ENCODE measurements at places on chromosomes 1 and 21.

GRCh38 chr1:19618428-19618827 lies 25.7 kb upstream of the NBL1 start:
- no peak for DNase-seq

GRCh38 chr21:25952306-25952705 lies 217.5 kb downstream of the GABPA start:
- no peak for DNase-seq

DNA sequence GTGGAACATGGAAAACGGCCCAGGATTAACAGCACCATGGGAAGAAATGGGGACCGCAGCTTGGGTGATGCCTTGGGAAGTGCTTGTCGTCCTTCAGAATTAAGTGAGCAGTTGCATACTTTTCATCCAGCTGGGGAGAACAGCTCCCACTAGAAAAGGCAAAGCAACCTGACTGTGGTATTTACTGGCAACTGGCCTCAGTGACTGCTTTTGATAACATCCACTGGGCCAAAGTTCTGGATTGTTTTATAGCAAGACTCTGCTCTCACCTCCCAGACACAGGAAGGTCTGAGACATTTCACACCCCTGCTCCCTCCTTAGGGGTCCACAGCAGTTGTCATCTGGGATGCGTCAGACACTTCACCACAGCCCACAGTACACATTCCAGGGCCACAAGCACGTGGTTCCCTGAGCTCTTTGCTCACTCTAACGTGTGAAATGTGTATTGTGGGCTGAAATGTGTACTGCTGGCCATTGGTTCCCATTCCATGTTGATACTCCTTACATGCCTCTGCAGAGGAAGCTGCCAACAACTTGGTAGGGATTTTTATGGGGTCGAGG lies 6.6 kb downstream of the PAPPA2 start:
- no peak for DNase-seq

GRCh38 chr1:96999191-96999590 lies 277.6 kb downstream of the PTBP2 start:
- no peak for DNase-seq

DNA sequence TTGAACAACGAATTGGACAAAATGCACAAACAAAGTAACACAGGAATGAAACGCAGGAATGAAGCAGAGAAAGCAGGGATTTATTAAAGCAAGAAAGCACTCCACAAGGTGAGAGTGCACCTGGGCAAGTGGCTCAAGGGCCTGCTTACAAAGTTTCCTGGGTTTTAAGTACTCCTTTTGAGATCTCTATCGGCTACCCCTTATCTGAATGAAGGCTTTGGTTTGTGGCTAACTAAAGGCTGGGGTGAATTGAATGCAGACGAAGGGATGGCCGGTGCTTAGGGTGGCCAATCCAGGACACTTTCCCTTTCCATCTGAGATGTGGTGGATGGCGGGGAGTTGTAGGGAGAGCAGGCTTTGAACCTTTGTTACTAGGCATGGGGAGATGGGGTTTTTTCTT lies 151.4 kb upstream of the KIAA0040 start:
- DNase-seq = no peak

DNA sequence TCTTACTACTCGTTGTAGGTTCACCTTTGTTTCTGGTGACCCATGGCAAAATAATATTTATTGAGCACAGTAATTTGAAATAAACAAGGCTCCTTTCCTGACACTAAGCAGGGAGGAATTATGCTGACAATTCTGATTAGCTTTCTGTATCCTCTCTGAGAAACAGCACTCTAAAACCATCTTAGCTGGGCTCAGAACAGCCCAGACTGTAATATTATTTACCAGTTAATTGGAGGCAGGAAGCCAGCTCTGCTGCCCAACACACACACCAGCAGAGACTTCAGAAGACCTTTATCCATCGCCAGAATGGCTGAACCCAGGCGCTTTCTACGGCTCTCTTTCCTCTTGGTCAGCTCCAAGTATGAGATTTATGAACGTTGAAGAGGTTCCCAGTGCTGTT lies 77.6 kb upstream of the FMN2 start:
- DNase-seq = no peak

GRCh38 chr1:200857804-200858203 lies 15.0 kb upstream of the GPR25 start:
- no peak for DNase-seq

GRCh38 chr1:179440971-179441370 lies 75.2 kb downstream of the AXDND1 start:
- DNase-seq = no peak

GRCh38 chr1:201946224-201946908 lies at the start of gene LMOD1:
LMOD1 (minus strand) TSS chr1:201946548; CDS start chr1:201946340, 208 bp downstream.
- no peak for DNase-seq

GRCh38 chr1:229272164-229273158 lies 1.6 kb downstream of the RAB4A start:
- DNase-seq = no peak

DNA sequence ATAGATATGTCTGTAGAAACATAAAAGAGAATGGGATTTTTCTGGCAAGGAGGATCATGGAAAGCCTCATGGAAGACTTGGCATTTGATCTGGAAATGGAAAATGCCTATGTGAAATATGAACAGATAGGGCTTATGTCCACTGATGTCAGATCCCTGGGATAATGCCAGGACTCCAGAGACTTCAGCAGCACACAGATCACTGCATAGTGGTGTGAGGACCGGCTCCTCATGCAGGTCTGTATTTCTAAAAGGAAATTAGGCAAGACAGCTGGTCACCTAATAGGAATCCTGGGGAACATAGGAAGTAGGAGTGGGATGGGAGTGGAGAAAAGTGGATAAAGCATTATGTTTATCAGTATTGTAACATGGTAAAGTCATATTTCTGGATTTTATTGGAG lies 56.8 kb upstream of the IPO9 start:
- DNase-seq = no peak

- DNase-seq = no peak
These were observed 3.7 kb upstream of the TCHH start for GRCh38 chr1:152118915-152119314.

- DNase-seq = no peak
These were observed 75.0 kb upstream of the MACF1 start for GRCh38 chr1:39129514-39129913.

DNA sequence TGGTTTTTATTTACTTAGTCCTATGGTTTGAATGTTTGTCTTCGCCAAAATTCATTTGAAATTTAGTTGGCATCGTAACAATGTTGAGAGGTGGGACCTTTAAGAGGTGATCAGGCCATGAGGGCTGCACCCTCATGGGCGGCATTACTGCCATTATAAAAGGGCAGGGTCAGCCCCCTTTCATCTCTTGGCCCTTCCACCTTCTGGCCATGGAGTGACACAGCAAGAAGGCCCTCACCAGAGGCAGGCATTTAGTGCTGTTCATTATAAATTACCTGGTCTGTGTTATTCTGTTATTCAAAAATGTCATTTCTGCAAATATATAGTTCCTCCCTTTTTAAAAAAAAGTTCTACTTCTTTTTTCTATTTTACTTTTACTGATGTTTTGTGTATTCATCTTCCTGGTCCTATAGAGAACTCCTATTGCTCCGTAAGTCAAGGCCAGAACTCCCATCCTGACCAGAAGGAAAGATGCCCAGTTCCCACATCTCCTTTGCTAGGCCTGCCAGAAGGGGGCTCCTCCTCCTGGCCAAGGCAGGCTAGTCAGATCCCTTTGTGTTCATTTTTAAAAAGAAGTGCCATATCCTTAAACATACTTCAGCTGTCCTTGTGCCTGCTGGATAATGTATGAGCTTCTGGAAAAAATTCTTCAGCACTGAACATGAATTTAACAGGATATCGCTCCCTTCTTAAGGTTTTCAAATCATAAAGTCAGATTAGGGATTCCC lies 10.0 kb upstream of the LBR start:
- no peak for DNase-seq

DNA sequence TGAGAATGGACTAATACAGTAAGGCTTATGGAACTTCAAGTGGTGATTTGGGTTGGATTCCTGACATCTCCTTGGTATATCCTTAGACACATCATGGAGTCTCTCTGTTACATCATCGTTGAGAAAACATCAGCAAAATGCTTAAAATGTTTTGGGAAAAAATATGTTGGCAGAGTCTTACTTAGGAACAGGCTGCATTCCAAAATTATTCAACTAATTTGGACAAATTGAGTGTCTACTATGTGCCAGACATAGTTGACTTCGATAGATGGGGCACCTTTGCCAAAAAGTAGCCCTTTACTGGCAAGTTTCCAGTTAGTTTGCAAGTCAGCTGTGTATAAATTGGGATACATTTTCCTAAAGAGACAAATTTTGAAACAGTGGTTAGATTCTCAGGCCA lies 253.4 kb upstream of the ST6GALNAC5 start:
- DNase-seq = no peak

DNA sequence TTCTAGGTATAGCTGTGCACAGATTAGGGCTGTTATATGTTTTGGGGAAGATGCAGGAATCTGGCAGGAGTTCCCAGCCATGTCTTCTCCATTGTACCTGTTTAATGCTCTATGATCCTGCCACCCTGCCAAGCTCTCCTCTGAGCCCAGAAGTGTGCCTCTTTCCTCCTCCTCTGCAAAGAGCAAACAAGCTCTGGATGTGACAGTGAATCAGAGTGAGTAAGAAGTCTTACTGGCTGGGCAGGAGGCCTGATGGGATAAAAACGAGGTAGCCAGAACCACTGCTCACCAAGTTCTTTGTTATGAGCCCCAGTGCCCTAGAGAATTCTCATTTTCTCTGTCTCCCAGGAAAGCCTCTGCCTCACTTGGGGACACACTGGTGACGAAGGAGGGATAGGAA lies 69.0 kb downstream of the BRINP2 start:
- no peak for DNase-seq

- DNase-seq = no peak
These were observed 41.1 kb upstream of the IL20 start for GRCh38 chr1:206824331-206824730.
